ENCODE measurements at places on chromosomes 4 and X.

DNA sequence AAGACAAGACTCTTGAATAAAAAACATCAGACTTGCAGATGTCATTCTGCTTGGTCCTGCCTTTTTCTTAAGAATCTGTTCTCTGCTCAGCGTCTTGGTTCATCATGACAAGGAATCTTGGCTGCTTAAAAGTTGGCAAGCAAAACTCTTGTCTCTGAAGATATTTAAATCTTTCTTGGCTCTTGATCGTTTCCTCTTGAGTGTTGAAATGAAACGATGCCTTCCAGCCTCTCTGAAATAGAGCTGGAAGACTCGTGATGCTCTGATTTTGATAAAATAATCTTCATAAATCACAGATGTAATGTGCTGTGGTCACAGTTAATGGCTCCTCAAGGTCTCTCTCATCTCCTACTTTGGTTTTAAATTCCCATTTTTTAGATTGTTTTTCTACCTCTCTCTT lies 39.9 kb upstream of the TMEM192 start:
- DNase-seq = no peak

DNA sequence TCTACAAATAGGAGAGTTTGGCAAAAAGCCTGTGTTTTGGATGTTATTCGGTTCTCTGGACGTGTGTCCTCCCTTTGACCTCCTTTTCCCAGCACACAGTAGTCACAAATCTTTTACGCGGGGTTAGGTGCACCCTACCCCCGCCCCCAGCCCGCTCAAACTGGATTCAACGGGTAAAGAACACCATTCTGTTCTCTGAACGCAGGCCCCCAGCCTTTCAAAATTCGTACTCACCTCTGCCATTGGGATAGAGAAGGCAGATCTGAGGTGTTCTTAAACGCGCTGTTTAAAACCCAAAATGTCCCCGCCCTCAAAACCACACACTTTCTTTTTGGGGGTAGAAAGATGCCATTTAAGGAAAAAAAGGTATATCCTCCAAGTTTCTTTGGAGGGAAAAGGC lies 2.7 kb downstream of the LEF1 start:
- DNase-seq = no peak

DNA sequence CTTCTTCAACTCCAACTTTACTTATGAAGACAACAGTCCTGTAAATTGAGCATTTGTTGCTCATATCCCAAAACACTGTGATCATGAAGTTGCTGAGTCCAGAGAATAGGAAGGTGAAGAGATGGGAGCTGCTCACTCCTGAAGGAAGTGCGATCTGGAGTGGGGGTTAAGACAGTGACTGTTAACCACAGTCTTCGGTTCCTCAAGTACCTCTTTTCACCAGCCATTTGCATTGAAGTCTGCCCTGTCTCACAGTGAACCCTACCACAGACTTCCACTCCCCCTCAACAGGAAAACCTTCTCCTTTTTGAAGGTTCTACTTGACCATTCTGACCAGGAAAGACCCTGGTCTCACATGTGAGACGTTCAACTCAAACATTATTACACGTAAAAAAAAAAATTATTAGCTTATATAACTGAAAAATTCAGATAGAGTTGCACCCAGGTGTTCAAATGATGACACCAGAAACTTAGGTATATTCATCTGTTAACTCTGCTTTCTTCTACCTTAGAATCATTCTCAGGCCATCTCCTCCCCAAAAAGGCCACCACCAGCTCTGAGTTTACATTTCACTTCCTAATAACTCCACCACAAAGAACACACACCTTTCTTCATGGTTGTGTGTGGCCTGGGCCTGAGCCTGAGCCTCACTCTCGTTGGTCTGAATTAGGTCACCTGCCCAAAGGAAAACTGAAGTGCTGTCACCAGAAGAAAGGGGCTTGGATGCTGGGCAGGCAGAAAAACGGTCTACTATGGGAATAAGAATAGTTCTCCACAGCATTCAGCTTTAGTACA lies 199.2 kb downstream of the DCTD start:
- no peak for DNase-seq

GRCh38 chr4:109873791-109874514 lies 26.0 kb downstream of the LRIT3 start:
- DNase-seq = no peak

- DNase-seq = no peak
These were observed 11.1 kb downstream of the MAEA start for GRCh38 chr4:1300466-1301455.

DNA sequence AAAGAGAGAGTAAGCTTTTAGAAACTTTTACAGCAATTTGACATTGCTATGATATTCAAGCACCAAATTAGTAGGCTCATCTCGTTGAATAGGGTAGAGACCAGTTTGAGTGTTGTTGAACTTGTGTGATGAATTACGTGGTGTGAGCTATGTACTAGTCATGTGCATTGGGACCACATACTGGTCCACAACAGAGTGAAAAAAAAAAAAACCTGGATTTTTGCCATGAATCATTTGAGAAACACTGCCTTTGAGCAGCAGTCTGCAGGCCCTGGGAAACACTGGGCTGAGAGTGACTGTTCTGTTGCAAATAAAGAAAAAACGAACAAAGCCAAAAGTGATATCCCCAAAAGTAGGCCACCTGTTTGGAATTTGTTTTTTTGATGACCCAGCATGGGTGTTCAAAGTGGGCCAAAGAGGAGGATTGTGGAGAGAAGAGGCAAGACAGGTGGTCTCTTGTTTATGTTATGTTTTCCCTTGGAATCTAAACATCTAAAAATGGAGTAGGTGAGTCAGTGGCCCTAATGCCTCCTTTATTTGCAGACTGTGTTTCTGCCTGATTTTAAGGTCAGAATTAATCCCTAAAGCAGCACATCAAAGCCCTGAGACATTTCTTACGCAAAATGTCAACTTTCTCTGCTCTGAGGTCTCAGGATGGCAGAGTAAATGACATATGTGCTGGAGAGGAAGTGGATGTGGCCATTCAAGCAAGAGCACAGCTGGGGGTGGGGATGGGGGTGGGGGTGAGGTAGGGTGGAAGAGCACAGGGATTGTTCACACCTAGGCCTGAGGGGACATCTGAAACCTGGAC lies 33.5 kb downstream of the TAF7L start:
- no peak for DNase-seq

- no peak for DNase-seq
These were observed 16.5 kb downstream of the UTP3 start for GRCh38 chr4:70704931-70705182.

GRCh38 chrX:103418811-103419340 lies 42.5 kb downstream of the BEX3 start:
- DNase-seq = no peak

GRCh38 chr4:169279108-169279507 lies 8.4 kb upstream of the SH3RF1 start:
- no peak for DNase-seq

- DNase-seq = no peak
These were observed 42.5 kb upstream of the MAP9 start for GRCh38 chr4:155419266-155419665.

DNA sequence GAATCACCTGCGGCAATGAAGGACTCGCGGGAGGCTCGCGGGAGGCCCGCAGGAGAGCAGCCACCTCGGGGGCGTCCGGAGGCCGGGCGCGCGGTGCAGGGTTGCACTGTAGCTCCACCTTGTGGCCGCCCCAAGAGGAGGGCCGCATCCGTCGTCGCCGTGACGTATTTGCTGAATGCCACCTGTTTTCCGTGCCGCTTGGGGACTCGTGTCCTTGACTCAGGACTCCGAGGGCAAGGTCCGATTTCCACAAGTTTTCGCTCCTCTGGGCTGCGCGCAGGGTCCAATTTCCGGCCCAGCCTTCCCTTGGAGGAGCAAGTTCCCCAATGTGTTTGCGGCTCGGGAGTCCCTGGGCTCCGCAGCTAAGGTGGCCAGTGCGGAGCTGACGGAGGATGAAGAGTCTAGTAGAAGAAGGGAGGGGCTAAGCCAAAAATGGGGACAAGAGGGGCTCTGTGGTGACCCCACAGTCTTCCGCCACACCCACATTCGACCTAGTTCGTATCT lies 10.7 kb upstream of the DLG3 start:
- peak; percentile 64 for DNase-seq

DNA sequence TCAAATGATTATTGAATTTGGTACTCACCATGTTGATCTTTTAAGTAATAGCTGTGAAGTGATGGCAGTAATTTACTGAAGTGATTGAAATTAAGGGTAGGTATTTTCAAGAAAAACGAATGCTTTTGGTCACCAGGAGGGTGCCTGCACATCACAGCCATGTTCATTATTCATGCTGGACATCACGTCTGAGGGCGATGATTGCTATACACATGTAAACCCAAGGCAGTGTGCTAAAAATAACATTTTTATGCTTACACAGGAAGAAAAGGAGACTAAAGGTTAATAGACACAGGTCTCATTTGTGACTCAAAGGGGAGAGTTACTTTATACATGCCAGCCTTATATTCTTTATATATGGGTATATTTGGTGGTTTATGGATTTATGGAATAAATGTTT lies 1146.0 kb downstream of the NLGN4X start:
- no peak for DNase-seq

DNA sequence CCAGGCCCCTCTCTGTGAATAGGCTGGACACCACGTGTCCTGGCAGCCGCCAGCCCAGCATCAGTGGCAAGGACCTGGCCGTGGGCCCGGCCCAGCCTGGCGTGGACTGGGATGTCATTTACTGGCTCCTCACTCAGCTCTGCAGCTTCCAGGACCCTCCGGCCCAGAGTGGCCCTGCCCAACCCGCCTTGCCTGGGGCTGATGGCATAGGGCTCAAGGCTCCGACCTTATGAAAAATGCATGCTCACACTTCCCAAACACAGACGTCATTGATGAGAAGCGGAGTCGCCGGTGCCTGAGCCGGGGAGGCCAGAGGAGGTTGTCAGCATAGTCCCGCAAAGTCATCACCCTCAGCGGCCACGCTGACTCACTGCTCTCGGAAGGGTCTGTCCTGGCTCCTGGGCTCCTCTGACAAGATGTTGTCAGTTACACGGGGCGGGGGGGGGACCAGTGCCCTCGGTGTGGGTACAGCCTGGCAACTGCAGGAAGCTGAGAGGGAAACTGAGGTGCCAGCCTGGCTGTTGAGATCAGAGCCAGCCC lies 14.3 kb downstream of the CFAP99 start:
- peak; percentile 88 for DNase-seq

Measured in midbrain (tissue), 1 donor.